Hematopoietic multipotent progenitor cell treated with erythropoietin and hydrocortisone succinate and interleukin-3 and kit ligand, for 15 days (in vitro differentiated cells): ENCODE measurements at places on chromosomes 5 and 9.

- no peak for DNase-seq
Measured at GRCh38 chr9:122055701-122056100, 37.4 kb downstream of the TTLL11 start.

GRCh38 chr5:175718401-175719108 lies 60.7 kb downstream of the HRH2 start:
- peak; percentile 33 for DNase-seq

- no peak for DNase-seq
Measured at GRCh38 chr5:14156650-14157492, 13.7 kb downstream of the TRIO start.

GRCh38 chr5:78543916-78544315 lies 104.7 kb downstream of the LHFPL2 start:
- no peak for DNase-seq

GRCh38 chr9:136339173-136339957 lies 12.0 kb downstream of the GPSM1 start:
- DNase-seq = peak; percentile 74

GRCh38 chr5:36897616-36898015 lies 21.0 kb downstream of the NIPBL start:
- DNase-seq = no peak

DNA sequence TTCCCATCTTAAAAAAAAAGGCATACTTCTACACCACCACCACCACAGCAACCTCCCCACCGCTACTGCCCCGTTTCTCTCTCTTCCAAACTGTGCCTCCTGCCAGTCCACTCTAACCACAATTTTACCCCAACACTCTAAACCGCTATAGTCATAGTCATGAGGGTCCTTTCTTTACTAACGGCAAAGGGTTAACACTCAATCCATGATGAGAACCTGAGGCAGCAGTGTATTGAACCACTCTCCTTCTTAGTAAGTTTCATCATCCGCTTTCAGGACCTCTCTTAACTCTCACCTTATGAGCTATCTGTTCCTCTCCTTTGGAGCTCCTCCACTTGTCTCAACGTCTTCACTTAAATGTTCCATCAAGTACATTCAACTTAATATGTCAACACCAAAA lies 34.0 kb downstream of the IDNK start:
- no peak for DNase-seq

GRCh38 chr9:95505717-95506427 lies 10.9 kb downstream of the PTCH1 start:
- no peak for DNase-seq

- peak; percentile 78 for DNase-seq
Measured at GRCh38 chr9:36407122-36407723, 7.2 kb upstream of the RNF38 start.

DNA sequence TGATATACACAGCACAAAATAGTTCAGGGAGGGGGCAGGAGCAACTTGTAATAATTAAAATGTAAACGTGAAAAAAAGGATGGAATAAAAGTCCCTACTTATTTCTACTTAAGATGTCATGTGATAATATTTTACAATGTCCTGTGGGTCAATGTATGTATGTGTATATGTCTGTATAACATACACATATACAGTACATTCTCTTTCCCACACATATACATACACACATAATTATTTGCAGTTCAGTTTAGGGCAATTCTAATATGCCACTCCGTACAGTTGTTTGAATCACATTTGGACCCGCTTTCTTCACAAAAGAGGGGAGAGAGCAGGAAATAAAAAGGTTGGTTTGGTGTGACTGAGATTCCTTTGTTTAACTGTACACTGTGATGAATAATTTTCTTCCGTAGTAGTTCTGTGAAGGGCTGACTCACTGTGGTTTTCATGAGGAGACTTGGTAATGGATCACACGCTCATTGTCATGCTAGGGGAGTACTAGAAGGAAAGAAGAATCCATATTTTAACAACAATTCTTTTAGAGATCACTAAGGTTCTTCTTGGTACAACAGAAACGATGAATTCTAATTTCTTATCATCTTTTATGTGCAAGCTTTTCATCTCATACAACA lies 26.2 kb upstream of the ACOT12 start:
- no peak for DNase-seq

- DNase-seq = no peak
Measured at GRCh38 chr5:35046774-35047173, 975 bp downstream of the AGXT2 start.

GRCh38 chr9:126614088-126614454 lies 343 bp downstream of the LMX1B start:
- DNase-seq = no peak

GRCh38 chr5:74412066-74412465 lies 228.5 kb downstream of the ENC1 start:
- DNase-seq = no peak

DNA sequence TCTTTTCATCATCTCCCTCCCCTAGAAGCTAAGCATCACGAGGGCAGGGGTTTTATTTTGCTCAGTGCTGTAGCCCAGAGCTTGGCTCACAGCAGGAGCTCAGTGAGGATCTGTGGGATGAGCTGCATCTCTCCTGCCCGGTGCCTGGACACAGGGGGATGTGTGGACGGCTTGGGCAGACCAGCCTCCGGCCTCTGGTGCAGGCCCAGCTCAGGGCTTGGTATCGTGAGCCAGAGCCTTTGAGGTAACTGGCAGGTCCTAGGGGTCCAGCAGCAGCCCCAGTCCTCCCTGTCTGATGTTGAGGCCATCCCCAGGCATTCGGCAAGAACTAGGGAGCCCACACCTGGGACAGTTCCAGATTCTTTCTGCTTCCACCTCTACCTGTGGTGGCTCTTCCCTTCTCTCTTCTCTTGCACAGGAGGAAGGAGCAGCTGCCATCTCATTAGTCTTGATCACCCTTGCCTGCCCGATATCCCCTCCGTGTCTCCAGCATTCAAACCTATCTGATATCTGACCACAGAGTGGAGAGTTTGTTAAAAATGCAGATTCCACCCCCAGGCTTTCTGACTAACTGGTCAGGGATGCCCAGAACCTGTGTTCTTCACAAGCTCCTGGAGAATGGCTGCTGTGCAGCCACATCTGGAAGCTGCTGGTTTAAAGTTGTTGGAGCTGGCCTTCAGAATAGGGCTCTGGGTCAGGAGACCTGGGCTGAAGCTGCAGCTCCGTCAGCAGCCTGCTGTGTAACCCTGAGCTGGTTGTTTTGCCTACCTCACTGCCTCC lies 7.9 kb upstream of the SLC6A7 start:
- DNase-seq = no peak
